ENCODE measurements at places on chromosomes 1 and 21.

GRCh38 chr1:201170533-201171062 lies 16.3 kb upstream of the TMEM9 start:
- peak; percentile 89 for DNase-seq

DNA sequence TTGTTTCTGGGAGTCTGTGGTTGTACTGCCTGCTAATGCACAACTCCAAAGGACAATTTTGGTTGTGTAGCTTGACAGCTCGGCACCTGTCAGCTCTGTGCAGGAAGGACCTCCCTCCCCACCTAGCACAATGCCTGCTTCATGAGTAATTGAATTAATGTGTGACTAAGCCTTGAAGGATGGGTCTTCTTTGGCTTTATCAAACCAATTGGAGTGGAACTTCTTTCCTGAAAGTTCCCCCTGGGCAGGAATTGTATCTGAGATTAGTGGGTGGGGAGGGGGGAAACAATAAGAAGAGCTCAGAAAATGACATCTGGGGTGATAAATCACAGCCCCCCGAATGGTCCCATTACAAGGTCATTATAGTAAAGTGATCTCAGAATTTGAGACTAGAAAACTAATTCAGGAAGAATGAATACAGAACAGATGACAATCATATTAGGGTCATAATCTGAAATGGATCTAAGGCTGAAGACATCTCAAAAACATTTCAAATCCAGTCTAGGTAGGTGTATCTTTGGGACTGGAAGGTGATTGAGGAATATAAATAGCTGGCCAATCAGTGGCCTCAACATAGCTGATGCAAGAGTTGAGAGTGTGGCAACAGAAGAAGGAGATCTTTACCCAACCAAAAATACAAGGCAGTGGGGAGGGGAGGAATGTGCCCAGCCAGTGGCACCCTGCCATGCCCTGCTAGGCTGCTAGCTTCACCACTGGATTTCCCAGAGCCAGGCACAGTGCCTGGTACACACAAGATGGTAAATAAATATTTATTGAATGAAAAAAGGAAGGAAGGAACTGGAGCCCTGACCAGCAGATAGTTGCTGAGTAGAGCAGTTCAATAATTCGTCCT lies 10.1 kb upstream of the SESN2 start:
- no peak for DNase-seq

- DNase-seq, result no peak
These were observed 3.8 kb downstream of the COQ8A start for GRCh38 chr1:226943927-226944326.

DNA sequence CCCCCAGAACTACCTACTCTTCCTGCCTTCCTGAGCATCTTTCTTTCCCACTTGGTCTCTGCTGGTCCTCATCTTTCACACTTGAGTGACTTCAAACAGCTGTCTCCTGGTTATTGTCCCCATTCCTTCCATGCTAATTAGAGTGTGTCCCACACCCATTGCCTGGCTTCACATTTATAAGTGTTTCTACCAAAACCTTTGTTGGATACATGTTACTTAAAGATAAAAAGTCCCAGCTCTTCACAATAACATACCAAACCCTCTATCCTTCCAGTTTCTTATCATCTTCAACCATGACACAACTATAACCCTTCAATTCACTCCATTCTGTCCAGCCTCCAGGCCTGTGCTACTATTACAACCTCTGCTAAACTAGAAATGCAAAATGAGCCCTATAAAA lies 41.0 kb downstream of the VCAM1 start:
- no peak for DNase-seq

Measured in activated T-cell treated with anti-CD3 and anti-CD28 coated beads, Interleukin-2, amount 50 U/mL, for 48 hours (primary cell).